ENCODE measurements at places on chromosomes 4 and X.

GRCh38 chr4:8542776-8543525 is 37.2 kb upstream of the GPR78 start:
- DNase-seq, result no peak

DNA sequence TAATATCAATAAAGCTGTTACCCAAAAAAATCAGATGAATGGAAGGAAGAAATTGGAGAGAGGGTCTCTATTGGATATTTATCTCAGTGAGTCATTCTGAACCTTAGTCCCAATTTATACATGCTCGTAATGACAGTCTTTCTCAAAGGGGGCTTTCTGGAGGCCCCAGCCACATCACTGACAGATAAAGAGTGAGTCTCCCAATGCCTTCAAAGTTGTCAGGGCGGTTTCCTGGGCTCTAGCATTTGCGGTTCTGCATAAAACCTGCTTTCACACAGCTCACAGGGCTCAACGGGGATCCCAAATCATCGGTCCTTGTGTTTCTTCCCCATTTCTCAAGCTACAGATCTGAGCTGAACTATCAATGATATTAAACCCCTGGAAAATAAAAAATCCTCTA is 17.3 kb downstream of the TCEANC start:
- no peak for DNase-seq

GRCh38 chr4:1691737-1692373 is 7.7 kb upstream of the FAM53A start:
- no peak for DNase-seq

- DNase-seq, result no peak
Measured at GRCh38 chr4:129113919-129114318, 18.0 kb downstream of the C4orf33 start.

DNA sequence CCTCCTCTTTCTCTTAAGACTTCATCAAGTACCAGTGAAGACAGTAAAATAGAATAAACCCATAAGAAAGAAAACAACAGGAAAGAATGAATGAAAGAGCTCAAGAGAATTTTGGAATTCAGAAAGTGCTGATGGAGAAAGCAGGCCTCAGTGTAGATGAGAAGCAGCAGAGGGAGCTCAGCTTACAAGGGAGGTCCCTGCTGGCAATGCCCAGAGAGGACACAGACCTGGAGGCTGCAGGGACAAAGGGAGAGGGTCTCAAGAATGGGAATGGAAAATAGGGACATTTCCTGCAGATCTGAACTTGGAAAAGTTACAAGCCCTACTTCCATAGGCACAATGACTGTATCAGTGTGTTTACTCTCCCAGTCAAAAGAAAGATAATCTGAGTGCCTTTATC is 64.5 kb upstream of the MAGEA10 start:
- DNase-seq, result no peak

GRCh38 chrX:68761086-68761485 is 67.7 kb upstream of the EFNB1 start:
- no peak for DNase-seq

- DNase-seq, result no peak
Measured at GRCh38 chr4:3638080-3638795, 106.0 kb upstream of the LRPAP1 start.

- no peak for DNase-seq
Measured at GRCh38 chr4:3407930-3408792, 33.6 kb upstream of the HGFAC start.

DNA sequence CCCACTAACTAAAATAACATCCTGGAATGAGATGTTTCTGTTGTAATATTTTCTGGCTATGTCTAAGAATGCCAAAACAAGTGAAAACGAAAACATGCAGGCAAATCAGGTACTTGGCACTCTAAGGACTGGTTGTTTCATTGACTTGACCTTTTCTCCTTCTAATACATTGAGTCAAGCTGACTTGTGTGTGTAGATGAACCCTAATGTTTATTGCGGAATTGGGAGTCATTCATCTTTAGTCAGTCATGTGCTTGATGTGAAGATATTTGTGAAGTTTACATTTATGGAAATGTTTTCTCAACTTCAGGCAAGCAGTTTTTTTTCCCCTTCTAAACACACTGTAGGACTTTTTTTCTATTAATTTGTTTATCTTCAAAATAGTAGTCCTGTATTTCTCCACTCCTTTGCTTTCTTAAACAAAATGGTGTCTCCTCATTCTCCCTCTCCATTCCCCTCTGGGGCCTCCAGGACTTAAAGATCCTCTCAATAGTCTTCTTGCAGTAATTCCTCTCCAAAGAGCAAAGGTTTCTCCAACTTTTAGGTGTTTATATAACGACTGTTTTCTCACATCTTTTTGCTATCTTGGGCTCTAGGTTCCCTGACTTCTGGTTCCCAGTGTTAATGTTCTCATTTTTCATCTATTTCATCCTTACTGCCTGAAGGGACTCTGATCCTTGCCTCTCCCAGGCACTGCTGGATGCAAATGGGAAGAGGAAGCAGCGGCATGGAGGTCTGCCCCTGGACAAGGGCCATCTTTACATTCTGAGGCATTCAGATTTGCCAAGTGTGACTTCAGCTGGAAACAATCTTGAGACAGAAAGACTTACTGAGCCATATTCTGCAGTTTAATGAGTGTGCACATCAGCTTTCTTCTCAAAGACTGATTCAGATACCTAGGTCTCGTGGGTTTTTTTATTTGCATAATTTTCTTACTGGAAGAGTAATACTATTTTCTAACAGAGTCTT is 166.4 kb downstream of the ARHGAP6 start:
- DNase-seq, result no peak
